ENCODE measurements at places on chromosomes 7 and 10. TPM values are rescaled to one million over a fixed set of nuclear protein-coding genes. Genes with fewer than 3 reads are reported as not detected.

PLAU gene
- 6.0 TPM for total RNA-seq

ANKRD30A gene
- not detected for total RNA-seq

CAMK1D gene
- 16.8 TPM for total RNA-seq

DNA sequence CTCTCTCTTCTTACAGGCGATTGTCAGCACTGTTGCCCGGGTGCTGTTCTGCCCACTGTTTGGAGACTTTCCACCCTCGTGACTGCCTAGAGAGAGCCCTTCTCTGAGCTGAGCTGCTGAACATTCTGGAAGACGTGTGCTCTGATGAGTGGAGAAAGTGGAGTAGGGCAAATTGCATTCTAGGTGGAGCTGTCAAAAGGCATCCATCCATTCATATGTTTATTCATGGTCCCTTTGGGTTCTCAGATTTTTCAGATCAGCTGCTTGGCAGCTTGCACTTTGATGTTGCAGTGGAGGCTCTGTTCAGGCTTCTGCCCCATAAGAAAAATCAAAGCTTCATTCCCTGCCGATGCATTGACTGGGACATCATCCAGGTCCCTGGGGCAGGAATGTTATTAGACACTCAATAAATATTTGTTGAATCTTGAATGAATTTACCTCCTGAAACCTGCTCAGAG, 120.7 kb upstream of the EEPD1 start:
- no peaks in the 10 kb centered on the region for H3K36me3 ChIP-seq
- DNase-seq: peak; percentile 85
- peaks cover 19% of the 10 kb centered on the region for H3K4me1 ChIP-seq
- no peak overlapping the region for H3K27ac ChIP-seq
- no peaks in the 10 kb centered on the region for H3K27me3 ChIP-seq

DNA sequence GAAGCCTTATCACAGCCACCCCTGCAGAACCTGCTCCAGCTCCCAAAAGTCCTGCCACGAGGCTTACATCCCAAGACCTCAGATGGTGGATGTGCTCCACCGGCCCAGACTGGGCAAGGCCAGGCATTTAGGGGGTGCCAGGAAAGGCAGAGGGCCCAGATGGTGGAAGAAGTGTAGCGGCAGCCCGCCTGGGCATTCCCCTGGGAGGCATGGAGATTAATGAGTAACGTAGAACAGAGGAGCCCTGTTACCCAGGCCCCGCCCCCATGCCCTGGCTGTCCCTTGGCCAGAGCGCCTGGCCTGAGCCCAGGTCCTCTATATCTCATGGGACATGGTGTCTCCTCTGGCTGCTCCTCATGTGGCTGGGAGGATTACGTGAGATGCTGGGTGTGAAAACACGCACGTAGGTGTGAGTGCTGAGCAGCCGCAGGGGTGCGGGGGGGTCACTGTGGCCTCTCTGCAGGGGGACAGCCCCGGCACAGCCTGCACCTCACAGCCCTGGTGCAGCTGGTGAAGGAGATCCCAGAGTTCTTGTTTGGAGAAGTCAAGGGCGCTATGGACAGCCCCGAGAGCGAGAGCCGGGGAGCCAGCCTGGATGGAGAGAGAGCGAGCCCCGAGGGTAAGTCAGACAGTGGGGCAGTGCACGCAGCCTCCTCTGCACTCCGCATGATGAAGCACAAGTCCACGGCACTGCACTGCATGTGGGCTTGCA, 52.9 kb downstream of the ZNF467 start:
- peaks cover 8% of the 10 kb centered on the region for H3K4me1 ChIP-seq
- no peak overlapping the region for H3K27ac ChIP-seq
- no peak for DNase-seq
- H3K4me3 ChIP-seq: no peak overlapping the region
- no peaks in the 10 kb centered on the region for H3K27me3 ChIP-seq

DCLRE1C gene
- total RNA-seq: 19.2 TPM

TMEM178B gene
- total RNA-seq: 7.7 TPM

GRCh38 chr10:98295907-98296306, 27.9 kb upstream of the LOXL4 start:
- H3K27ac ChIP-seq: no peak overlapping the region
- H3K4me1 ChIP-seq: peaks cover 7% of the 10 kb centered on the region
- H3K36me3 ChIP-seq: no peaks in the 10 kb centered on the region
- no peak overlapping the region for H3K4me3 ChIP-seq
- no peaks in the 10 kb centered on the region for H3K27me3 ChIP-seq

UBTD1 gene
- 7.8 TPM for total RNA-seq

GRCh38 chr10:31683682-31684081, 244.9 kb downstream of the ARHGAP12 start:
- no peak overlapping the region for H3K27ac ChIP-seq
- no peak overlapping the region for H3K4me3 ChIP-seq
- no peaks in the 10 kb centered on the region for H3K36me3 ChIP-seq

GRCh38 chr7:140390466-140391190, 7.7 kb downstream of the SLC37A3 start:
- no peak for DNase-seq
- H3K36me3 ChIP-seq: no peaks in the 10 kb centered on the region
- H3K4me3 ChIP-seq: no peak overlapping the region
- H3K4me1 ChIP-seq: no peaks in the 10 kb centered on the region
- no peaks in the 10 kb centered on the region for H3K27me3 ChIP-seq
- no peak overlapping the region for H3K27ac ChIP-seq

DNA sequence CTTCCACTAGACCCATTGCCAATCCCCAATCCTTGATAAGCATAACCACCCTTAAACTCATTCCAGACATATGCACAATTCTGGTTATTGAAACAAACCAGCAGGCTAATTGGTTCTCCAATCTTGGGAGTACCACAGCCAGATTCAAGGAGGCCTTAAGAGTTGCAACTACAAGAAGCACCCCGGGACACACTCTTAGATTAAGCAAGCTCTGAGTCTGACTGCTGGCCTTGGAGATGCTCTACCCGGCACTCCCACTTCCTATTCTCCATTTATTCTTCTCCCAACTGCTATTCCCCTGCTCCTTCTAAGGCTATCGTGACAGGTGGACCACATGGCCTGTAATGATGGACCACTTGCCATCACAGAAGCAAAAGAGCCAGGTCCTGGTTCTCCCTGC, 40.3 kb downstream of the CYTH3 start:
- H3K4me1 ChIP-seq: peaks cover 47% of the 10 kb centered on the region
- no peak overlapping the region for H3K27ac ChIP-seq
- H3K27me3 ChIP-seq: no peaks in the 10 kb centered on the region
- DNase-seq: no peak
- H3K36me3 ChIP-seq: no peaks in the 10 kb centered on the region

DNA sequence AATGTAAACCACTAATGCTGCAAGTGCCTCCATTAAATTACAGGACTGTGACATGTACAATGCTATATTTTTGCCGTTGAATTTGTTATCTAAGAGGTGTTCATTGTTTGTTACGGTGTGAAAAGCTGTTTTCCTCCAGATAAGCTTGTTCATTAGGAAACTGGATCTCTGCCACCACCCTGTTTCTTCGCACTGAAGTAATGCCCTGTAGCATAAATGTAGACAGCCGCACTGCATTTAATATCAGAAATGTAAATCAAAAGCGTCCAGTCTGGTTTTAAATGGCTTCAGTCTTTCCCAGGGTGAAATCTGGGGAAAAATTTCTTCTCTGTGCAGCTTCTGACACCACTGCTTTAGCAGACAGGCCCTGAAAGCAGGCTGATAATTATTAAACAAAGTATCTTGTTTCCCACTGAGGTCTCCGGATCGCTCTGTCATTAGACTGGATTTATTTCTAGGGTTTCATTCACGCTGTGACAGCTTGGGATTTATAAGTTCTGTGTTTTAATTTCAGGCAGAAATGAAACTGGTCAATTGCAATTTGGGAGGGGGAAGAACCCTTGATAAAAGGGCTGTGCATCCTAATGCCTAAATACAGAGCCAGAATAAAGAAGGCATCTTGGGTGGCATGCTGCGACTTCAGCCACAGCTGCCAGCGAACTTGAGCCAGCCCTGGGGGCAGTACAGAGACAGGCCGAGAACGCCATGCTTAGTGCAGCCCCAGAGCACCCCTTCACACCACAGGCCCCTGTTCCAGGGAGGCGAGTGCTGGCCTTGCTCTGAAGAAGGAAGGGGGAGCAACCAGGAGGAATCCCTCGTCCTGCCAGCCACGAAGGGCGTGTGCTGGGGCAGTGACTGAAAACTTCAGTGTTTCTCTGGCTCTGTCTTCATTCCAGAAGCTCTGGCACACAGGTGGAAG, 547.7 kb upstream of the GALNT17 start:
- H3K27ac ChIP-seq: no peak overlapping the region
- H3K4me1 ChIP-seq: no peaks in the 10 kb centered on the region
- no peaks in the 10 kb centered on the region for H3K27me3 ChIP-seq
- no peak overlapping the region for H3K4me3 ChIP-seq
- H3K36me3 ChIP-seq: no peaks in the 10 kb centered on the region

ANXA8 gene
- not detected for total RNA-seq

GRCh38 chr10:71343392-71343773, 24.3 kb downstream of the SLC29A3 start:
- no peak overlapping the region for H3K27ac ChIP-seq
- H3K4me1 ChIP-seq: no peaks in the 10 kb centered on the region

- H3K36me3 ChIP-seq: no peaks in the 10 kb centered on the region
- peaks cover 15% of the 10 kb centered on the region for H3K4me1 ChIP-seq
- no peak overlapping the region for H3K4me3 ChIP-seq
- peaks cover 5% of the 10 kb centered on the region for H3K27me3 ChIP-seq
- DNase-seq: no peak
These were observed 4.0 kb upstream of the CREB5 start for GRCh38 chr7:28408105-28408959.

- no peak overlapping the region for H3K27ac ChIP-seq
- peaks cover 4% of the 10 kb centered on the region for H3K4me1 ChIP-seq
- no peaks in the 10 kb centered on the region for H3K36me3 ChIP-seq
- no peak overlapping the region for H3K4me3 ChIP-seq
These were observed 126.4 kb downstream of the CCDC3 start for GRCh38 chr10:12875100-12875499.

PLXNA4 gene
- total RNA-seq: 3.4 TPM

DNA sequence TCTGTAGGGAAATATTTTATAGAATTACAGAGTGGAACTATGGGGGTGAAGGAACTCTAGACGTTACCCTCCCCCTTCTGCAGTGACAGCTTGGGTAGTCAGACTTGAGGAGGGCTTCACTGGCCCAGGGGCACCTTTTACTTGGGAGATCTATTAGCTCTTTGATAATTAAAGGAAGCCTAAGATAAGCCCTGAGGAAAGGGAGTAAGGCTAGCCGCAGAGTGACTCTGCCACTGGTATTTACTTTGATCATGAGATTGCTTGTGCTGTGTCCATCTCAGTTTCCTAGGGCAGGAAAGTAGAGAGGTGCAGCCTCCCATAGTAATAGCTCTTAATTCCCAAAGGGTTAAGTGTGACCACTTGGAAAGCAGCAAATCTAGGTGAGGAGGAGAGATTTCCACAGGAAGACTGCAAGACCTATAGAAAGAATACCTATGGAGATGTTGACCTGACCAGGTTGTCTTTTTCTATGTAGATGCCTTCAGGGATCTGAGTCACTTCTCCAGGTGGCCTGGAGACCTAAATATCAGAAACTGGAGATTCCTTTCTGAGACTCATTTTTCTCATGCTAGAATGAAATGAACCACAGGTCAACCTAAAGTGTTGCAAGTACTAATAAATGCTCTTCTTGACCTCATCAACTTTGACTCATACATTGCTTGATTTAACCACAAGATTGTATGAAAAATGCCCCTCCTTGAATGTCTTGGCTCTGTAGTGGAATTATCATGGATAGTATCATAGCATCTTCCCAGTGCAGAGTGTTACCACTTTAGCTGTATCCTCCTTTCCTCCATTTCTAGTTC, 447.3 kb upstream of the GHITM start:
- H3K4me1 ChIP-seq: no peaks in the 10 kb centered on the region
- H3K4me3 ChIP-seq: no peak overlapping the region
- no peak for DNase-seq
- H3K27ac ChIP-seq: no peak overlapping the region

NPC1L1 gene
- total RNA-seq: not detected
